Foreskin fibroblast (primary cell): ENCODE measurements at places on chromosomes 1 and 21.
A peak's percentile ranks its signal among the peaks of the same experiment; 100 is the strongest.

- peak; percentile 7 for DNase-seq
Observed at GRCh38 chr1:180841415-180841814, 71.3 kb upstream of the KIAA1614 start.

DNA sequence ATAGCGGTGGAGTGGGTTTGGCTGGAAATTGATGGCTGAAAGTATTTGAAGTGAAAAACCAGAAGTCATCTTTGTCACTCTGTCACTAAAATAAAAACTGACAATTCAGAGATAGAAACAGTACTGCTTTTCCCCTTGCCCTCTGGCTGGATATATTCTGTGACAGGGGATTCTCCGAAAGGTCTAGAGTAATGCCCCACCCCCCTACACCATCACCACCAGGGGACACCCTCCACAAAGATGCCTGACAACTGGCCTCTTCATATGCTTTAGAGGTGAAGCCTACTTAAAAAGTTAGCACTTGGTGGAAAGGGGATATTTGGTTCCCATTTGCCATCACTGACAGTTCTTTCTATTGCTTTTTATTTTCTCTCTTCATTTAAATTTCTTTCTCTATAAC, 73.5 kb downstream of the SGIP1 start:
- no peak for DNase-seq

- no peak for DNase-seq
Observed at GRCh38 chr1:244759158-244759557, 76.3 kb upstream of the COX20 start.

- peak; percentile 16 for DNase-seq
Observed at GRCh38 chr21:44983421-44984206, 43.8 kb downstream of the SLX9 start.

DNA sequence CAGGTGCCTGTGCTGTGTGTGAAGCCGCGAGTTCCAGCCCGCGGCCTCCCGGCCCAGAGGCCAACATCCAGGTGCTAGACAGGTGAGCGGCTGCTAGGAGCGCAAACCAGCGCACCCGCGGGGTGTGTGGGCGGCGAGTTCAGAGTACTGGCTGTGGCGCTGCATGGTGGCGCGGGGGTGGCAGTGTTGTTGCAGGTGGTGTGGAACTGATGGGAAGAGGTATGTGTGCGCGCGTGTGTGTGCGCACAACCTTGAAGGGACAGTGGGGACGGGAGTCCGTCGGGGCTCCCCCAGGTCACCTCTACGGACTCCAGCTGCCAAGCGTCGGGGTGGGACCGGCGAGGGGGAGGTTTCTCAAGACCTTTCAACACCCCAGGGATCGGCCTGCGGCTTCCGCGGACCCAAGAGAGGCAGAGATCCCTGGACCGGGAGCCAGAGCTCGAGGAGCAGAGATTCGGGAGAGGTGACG, 433 bp upstream of the DMBX1 start:
- no peak for DNase-seq

DNA sequence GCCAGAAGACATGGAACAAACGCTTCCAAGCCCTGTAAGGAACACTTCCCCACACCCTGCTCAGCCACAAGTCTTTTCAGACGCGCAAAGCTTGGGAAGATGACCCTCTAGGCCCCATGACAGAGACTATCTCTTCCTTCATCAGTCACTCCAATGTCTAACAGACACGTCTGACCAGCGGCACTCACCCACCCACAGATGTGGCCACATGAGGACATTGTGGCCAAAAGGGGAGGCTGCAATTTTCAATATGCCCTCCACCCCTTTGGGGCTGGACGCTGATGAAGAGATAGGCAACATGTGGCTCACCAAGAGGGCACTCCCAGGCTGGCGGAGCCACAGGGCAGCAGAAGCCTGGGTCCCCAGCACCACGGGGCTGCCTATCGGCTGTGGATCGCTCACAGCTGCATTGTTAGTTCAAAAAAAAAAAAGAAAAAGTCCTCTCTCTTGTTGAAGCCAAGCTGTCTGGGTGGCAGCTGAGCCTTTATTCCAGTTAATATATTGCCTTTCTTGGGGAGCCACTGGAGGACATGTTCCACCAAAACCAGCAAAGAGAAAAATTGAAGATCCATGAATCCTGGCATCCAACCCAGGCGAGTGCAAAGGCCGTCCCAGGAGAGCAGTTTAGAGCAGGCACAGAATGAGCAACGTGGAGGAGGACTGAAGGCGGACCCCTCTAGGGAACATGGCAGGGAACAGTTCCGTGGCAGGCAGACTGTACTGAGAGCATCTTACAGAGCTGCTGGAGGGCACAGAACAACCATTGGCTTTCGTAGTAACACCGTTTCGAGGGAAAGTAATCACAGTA, 52.7 kb upstream of the GPR153 start:
- DNase-seq = no peak

DNA sequence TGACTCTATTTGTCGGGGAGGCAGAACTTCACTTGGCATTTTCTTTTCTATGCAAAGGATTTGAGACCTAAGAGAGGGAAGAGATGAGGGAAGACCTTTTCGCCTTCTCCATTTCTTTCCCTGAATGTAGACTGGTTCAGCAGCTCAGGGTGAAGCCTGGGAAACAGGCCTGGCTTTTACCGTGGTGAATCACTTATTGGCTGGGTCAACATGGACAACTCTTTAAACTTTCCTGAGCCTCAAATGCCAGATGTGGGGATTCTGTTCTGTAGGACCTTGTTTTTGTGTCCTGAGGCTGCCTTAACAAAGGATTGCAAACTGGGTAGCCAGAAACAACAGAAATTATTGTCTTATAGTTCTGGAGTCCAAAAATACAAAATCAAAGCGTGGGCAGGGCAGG, 455.8 kb upstream of the VAMP3 start:
- peak; percentile 73 for DNase-seq

- DNase-seq = no peak
Observed at GRCh38 chr1:232686346-232686745, 56.4 kb upstream of the SIPA1L2 start.

GRCh38 chr21:46406001-46406400, 52.7 kb upstream of the DIP2A start:
- no peak for DNase-seq
